ENCODE measurements at places on chromosomes 13 and 19.

GRCh38 chr19:38706792-38707511, 37.3 kb downstream of the CAPN12 start:
- DNase-seq = no peak

DNA sequence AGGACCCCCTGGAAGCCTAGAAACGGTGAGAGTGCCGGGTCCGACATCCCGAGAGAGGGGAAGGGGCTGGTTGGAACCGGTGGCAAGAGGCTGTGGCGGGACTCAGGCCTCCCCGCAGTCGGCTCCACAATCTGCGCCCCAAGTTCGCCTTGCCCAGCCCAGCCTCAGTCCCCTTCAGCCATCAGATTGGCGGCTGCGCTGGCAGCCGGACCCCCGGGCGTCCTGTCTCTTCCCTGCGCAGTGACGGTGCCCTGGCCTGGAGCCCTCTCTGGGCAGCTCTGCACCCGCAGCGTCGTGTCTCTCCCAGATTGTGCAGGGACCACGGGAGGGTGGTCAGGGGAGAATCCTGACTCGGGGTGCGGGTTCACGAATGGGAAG, 315 bp downstream of the ZNF492 start:
- no peak for DNase-seq

GRCh38 chr19:51690454-51691073, 2.6 kb upstream of the SPACA6 start:
- no peak for DNase-seq

DNA sequence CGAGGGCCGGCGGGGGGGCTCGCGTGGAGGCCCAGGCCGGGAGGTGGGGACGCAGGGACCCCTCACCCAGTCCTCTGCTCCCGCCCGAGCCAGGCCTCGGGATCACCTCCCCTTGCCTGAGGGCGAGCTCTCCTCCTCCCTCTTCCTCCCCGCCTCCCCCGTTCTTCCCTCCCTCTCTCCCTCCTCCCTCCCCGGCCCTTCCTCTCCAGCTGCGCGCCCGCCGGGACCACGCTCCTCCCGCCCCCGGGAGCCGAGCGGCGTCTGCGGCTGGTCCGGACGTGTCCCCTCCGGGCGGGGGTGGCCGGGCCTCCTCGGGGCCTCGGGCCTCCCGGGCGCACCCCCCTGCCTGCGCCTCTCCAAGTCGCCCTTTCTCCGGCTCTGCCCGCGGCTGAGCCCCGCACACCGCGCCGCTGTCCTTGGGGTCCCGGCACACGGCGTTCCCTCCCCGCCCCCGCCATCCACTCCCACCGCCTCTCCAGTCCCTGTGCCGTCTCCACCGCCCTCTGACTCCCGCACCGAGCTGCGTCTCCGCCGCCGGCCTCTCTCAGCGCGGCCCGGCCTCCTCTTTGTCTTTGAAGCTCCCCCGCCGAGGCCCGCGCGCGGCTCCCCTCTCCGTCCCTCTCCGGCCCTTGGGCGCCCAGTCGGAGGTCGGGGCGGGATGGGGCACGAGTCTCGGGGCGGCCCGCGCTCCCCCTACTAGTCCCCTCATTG, 5.7 kb downstream of the SOX1 start:
- no peak for DNase-seq

DNA sequence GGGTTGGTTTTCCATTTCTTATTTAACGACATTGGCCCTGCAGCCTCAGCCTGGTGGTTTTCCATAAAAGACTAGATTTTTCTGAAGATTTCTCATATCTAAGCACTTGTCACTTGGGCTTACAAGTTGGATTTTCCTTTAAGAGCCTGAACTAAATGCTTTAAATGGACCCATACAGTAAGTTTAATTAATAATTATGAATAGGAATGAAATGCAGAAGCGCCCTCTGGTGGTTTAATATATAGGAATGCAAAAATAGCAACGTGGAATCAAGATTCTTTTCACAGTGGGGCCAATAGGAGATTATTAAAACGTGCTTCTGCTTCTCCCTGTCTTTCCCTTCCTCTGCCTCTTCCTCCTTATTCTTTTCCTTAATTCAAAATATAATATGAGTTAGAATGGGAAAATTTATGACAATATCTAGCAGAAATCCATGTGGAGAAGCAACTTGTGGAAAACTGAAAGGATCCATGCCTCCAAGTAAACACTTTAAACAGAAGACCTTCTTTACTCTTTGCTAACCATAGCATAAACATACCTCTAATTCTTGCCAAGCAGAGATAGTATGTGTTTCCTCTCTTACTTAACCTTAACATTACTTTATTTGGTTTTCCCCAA, 324.0 kb downstream of the GPC5 start:
- no peak for DNase-seq

- no peak for DNase-seq
These were observed 220.3 kb downstream of the POU4F1 start for GRCh38 chr13:78383071-78383484.

DNA sequence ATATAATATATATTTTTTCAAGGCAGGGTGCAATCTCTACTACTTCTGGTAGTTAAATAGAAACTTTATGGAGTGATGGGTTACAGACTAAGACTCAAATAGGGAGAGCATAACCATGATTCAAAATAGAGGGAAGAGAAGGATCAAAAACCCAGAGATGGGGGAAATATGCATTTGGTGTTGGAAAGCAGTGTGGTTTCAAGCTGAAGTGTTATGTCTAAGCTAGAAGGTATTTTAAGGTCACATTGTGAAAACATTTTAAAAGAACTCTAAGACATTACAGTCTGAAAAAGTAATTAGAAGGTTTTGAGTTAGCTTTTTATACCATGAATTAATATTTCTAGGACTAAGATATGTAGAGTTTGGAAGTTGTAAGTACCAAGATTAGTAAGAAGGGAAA, 2741.4 kb downstream of the PCDH9 start:
- no peak for DNase-seq

DNA sequence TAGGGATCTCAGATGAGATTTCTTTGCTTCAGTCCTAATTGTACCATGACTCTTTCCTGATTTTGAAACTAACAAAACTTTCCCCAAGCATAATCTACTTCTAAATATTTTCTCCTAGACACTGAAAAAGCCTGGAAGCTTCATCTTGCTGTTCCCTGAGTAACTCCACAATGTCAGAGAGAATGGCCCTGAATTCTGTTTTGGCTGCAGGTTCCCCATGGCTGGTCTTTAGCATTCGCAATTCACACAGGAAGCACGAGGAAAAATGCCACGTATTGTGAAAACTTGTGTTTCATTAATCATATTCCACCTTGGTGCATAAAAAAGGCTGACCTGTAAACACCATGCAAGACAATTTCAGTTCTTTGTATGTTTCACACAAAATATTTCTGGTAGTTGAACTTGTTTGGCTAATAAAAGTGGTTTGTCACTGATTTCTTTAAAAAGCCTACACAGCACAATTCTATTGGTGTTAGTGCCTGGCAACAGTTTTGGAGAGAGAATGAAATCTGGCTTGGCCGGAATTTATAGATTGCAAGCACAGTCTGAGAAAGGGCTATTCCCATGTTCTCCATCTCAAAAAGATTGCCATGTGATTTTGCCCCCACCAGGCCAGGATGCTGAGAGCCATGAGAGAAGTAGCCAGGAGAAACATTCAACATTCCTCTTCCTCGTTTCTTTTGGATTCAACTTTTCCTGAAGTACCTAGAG, 367.1 kb downstream of the NDFIP2 start:
- no peak for DNase-seq

DNA sequence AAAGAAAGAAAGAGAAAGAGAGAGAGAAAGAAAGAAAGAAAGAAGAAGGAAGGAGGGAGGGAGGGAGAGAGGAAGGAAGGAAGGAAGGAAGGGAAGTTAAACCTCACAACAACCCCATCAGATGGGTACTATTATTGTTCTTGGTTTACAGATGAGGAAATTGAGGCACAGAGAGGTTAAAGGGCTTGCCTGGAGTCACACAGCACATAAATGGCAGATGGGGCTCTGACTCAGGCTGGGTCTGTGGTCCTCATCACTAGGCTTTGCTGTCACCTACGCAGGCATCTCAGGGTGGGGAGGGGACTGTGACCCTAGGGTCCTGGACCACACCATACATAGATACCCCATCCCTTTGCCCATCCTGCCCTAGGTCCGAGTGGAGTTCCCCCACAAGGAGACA, 36.3 kb downstream of the RDH8 start:
- no peak for DNase-seq
